ENCODE measurements at places on chromosomes 1 and 21.

DNA sequence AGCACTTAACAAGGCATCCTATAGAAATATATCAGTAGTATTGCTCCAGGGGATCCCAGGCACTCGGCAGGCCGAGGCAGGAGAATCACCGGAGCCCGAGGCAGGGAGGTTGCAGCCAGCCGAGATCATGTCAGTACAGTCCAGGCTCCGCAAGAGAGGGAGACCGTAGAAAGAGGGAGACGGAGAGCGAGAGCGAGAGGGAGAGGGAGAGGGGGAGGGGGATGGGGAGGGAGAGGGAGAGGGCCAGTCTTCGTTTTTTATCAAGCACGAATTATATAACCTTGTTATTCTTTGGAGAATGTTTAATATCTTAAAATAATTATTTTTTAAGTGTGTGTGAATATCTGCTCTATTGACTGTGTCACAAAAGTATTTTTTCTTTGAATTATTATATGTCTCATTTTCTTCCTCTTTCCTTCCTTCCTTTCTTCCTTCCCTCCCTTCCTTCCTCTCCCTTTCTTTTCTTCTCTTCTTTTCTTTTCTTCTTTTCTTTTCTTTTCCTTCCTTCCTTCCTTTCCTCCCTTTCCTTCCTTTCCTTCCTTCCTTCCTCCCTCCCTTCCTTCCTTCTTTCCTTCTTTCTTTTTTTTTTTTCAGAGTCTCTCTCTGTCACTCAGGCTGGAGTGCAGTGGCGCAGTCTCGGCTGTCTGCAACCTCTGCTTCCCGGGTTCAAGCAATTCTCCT, 233.7 kb downstream of the SRGAP2C start:
- no peak for DNase-seq

GRCh38 chr21:42080788-42081083, 9.6 kb downstream of the UMODL1 start:
- no peak for DNase-seq

DNA sequence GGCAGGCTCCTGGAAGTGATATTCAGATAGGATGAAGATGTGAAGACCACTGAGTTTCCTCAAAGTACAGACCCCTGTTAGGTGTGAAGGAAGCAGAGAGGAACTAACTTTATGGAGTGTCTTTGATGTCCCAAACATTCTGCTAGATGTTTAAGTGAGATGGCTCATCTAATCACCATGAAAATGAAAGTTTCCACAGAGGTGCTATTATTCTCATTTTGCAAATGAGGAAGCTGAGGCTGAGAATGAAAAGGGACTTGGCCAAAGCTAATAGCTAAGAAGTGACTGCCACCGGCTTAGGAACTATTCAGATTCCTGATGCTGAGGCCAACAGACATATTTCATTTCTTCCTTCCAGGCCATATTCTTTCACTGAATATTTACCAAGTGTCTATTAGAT, 45.9 kb upstream of the WLS start:
- DNase-seq, result no peak

DNA sequence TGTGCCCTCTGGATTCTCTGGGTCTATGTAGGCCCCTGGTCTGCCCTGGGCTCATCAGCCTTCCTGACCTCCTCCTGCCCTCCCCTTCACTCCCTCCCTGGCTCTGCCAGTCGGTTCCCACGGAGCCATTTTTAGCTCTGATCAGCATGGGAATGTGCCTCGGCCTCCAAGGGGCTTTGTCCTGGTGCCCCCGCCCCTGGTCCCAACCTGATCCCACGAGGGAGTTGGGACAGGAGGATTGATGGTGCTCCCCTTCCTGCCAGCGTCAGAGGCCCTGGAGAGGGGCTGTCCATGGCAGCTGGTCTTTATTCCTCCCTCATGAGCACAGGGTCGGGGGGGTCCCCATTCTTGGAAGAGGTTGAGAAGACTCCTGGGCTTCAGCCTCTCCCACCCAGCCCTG, 24.9 kb downstream of the ETNK2 start:
- DNase-seq, result no peak

DNA sequence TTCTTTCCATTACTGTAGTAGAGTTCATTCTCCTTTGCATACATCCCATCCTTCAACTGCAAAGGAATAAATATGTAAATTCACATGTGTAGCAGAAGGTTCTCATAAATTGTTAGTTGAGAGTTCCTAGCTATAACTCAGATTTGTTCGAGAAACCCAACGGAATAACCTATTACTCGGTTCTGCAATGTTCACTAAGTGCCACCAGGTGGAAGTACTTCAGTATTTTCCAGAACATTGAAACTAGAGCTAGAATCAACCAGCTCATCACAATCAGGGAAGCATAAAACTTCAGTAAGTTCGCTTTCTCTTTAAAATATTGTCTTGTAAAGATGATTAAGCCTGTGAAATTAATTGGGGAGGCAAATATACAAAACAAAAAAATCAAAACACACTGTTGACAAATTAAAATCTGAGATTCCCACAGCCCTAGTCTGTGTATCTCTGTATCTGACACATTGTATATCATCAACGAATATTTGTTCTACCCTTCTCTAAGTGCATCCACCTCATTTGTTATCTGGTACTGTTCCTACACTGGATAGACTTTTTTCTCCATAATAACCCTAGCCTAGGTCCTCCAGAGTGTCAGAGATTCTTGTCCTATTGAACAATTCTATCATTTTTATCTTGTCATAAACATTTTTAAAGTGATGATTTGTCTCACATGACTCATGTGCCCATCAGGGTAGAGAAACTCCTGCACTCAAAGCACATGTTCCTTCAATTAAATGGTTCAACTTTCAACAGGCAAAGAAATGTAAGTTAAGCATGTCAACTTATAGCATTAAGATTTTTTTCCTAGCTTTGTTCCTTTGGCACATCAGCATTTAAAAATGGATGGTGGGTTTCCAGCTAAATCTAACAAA, 31.9 kb downstream of the MROH9 start:
- DNase-seq, result no peak

GRCh38 chr1:40384887-40385286, 11.4 kb downstream of the SMAP2 start:
- no peak for DNase-seq

- DNase-seq, result no peak
Measured at GRCh38 chr1:183804916-183805841, at the start of gene RGL1. Gene RGL1, plus strand, starts transcription at chr1:183805120. Its CDS starts 178 bp downstream, at chr1:183805298.

GRCh38 chr1:2049225-2049717, 940 bp upstream of the PRKCZ start:
- no peak for DNase-seq

DNA sequence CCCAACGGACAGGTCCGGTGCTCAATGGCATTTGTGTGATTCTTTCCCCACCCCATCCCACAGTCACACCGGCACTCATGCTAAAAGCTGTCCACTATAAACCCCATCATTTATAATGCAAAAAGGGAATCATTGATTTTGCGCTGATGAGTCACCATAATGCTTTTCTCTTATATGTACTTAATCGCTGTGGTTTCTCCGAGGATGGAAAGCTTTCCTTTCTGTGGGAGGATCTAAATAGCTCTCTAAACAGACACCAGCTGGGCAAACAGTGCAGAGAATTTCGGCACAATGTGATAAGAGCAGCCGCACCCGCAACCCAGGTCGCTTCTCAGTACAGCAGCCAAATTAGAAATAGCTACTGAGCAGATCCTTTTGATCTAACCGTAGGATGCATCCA, 85.6 kb downstream of the SETD4 start:
- DNase-seq, result no peak

- DNase-seq, result no peak
Measured at GRCh38 chr1:85440612-85441011, 24.3 kb downstream of the DDAH1 start.

DNA sequence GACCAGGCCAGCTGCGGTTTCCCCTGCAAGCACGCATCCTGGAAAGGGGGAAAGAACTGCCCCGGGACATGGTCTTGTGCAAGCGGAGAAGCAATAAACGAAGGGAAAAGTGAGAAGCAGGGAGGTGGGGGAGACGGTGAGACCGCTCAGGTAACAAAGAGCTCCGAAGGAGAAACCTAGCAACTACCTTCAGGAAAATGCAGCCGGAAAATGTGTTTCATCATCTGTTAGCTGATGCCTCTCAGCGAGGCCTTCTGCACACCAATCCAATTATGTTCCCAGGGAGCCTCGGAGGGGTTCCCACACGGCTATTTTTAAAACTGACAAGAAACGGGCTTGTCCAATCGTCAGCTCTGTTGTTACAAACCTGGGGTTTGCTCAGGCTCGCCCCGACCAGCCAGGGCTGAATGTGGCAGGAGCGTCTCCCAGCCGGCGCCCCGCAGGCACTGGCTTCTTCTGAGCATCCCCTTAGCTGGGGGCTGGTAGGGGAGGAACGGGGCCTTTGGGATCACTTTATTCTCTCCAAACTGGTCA, 3.4 kb downstream of the RIPK4 start:
- DNase-seq, result no peak

- no peak for DNase-seq
Measured at GRCh38 chr21:17786071-17786850, 32.9 kb downstream of the C21orf91 start.

DNA sequence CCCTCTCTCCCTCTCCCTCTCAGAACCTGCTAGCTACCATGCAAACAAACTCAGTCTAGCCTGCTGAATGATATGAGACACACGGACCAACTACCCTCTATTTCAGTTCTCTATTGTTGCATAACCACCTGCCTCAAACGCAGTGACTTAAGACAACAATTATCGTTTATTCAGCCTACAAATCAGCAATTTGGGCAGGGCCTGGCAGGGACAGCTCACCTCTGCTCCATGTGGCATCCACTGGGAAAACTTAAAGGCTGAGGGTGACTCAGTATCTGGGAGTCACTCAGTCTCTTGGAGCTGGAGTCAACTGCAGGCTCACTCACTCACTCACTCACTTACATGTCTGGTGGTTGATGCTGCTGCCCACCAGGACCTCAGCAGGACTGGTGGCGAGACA, 121.3 kb downstream of the SEC16B start:
- DNase-seq, result no peak

GRCh38 chr1:162530307-162530987, 31.1 kb upstream of the UAP1 start:
- DNase-seq, result no peak

DNA sequence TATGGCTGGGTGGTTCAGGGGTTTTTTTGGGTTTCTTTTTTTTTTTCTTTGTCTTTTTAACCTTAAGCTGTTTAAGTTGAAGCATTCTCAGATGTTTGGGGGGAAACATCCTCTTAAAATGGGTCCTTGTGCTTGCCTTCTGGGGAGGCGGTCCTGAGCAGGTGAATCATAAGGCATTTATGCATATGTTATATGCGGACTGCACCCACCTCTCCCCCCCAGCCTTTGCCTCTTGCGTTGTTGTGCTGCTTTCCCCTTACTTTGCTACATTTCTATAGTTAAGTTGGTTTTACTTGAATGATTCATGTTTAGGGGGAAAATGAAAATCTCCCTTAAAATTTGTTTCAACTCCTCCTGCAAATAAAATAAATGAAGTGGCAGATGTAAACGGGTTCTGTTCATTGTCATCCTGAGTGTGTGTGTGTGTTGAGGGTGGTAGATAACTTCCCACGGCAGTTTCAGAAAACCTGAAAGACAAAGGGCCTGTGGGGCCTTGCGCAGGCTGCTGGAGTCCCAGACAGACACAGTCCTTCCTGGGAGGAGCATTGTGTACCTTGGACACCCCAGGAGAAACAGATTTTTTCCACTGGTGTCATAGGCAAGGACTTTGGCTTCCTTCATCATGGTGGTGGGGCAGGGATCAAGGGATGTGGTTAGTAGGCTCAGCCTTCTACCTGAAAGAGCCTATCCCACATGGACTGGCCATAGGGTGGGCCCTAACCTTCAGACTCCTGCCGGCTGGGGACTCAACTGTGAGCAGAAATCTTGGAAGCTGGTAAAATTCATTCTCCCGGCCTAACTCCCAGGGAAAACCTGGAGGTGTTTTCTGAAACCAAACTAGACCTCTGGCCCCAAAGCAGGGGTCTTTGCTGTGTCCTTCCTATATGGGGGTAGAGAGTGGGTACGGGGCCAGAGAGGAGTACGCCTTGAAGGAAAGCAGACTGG, 926 bp upstream of the SH3D21 start:
- no peak for DNase-seq

DNA sequence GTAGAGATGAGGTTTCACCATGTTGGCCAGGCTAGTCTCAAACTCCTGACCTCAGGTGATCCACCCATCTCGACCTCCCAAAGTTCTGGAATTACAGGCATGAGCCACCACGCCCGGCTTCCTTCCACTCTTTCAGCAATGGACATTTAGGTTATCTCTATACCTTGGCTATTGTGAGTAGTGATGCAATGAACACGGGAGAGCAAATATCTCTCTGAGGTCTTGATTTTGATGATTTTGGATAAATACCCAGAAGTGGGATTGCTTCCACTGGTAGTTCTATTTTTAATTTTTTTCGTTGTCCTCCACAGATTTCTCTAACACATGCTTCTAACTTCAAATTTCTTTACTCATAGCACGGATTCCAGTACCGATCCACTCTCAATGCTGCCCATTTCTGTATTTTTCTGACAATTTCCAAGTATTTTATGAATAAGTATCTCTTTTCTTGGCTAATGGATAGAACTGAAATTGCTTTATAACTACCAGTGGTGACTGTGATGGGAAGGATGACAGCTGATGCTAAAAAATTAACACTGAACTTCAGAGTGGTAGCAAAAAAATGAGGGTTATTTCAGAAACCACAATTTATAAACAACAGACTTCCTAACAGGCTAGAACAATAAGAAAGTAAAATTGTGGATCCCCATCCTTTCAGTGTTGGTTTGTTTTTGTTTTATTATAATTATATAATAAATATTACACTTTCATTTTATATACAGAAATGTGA, 327.5 kb upstream of the RUNX1 start:
- DNase-seq, result no peak

DNA sequence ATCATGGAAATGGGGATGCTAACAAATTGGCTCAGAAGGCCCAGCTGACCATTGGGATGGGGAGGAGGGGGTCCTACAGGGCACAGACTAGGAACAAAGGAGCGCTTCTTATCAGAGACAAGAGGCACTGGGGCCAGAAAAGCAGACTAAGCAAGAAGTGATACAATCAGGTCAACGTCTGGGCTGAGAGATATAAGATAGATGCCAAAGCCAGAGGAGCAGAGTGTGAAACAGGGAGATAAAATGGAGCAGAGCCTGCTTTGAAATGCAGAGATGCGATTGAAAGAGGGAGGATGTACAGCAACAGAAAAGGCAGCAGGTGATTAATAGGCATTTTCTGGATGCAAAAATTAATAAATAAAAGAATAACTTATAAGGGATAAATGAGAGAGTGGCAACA, 127.5 kb upstream of the SAMSN1 start:
- no peak for DNase-seq

GRCh38 chr1:79599257-79599656, 592.7 kb upstream of the ADGRL4 start:
- no peak for DNase-seq

DNA sequence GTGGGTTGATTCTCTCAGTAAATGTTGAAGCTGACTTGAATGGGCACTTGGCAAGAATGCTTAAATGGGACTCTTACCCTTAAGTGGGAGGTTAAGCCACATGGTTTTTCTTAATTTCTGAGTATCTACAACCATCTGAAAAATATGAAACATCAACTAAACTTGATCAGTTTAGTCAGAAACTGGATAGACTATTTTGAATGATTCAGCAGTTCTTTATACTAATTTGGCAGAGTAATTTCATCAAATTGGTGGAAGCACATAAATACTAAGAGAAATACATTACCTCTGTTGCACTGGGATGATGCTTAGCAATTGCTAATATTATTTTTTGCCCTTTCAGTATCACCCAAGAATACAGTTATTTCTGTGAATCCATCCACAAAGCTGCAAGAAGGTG, 4.7 kb downstream of the VCAM1 start:
- DNase-seq, result no peak
